ENCODE measurements at places on chromosomes 2 and 18.

DNA sequence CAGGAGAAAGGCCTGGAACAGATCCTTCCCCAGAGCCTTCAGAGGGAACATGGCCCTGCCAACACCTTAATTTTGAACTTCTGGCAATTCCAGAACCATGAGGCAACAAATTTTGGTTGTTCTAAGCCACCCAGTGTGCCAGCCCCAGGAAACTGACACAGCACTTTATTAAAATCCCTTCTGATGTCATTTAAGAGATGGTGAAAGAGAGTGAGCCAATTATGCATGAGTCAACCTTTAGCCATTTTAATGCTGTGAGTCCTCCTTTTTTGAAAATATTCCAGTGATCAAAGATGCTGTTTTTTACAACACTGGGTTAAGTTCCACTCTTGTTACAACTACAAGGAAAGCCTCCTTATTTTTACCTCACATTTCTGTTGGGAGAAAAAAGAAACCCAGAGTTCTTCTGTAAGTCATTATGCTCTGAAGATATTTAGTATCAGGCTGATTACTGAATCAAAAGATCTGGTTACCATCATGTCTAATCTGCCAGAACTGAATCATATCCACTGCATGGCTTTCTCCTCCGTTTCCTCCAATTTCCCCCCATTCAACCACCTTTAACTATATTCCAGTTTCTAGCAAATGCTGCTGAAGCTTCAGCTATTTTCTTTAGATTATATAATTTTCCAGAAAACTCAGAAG is 235.4 kb downstream of the TXNL1 start:
- DNase-seq: no peak

GRCh38 chr2:135252805-135253458 is 200.8 kb downstream of the RAB3GAP1 start:
- no peak for DNase-seq

GRCh38 chr18:57630754-57631595 is 9.3 kb upstream of the NARS1 start:
- DNase-seq: no peak

GRCh38 chr18:26556573-26556972 is 8.2 kb upstream of the KCTD1 start:
- DNase-seq: no peak

All from HEK293T (cell line).